ENCODE measurements at places on chromosomes 13 and 19.

GRCh38 chr19:10173527-10173926 lies 21.2 kb downstream of the DNMT1 start:
- no peak overlapping the region for H3K4me3 ChIP-seq
- no peaks in the 10 kb centered on the region for H3K36me3 ChIP-seq
- H3K27me3 ChIP-seq: no peaks in the 10 kb centered on the region
- DNase-seq: no peak

DNA sequence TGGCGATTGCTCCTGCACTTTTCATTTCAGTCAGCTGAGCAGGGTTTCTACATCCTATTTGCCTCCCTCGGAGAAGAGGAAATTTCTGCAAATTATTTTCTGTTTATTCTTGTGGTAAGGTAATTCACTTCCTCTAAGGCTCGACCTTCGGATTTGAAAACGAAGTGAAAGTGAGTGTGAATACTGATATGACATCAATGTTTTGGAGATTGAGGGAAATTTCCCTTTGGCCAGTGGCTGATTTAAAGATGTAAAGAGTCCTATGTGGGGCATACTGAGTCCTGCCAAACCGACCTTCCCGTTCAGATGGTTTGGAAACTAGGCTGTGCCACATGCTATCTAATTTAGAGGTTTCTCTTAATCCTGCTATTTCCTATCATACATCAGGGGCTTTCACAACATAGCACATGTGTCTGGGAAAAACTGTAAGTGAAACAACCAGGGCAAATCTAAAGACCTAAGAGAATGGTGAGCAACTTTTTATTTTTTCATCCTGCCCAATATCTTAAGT lies 112.3 kb downstream of the POSTN start:
- no peaks in the 10 kb centered on the region for H3K36me3 ChIP-seq
- no peak overlapping the region for H3K27ac ChIP-seq
- no peak overlapping the region for H3K4me3 ChIP-seq

DNA sequence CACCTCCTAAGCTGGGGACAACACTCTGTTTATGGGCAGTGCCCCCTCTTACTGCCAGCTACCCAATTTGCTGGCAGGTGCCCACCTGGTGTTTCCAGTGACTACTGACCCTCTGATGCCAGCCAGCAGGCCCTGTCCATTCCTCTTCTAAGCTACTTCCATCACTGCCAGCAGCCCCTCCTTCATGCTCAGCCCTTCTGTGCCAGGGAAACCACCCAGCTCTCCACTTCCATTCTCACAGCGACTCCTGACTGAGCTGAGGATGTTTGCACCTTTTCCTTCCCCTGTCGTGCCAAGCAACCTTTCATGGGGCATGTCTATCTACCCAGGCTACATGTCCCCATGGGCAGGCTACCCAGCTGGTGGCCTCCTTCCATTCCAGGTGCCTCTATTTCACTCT lies 24.0 kb upstream of the ZNF492 start:
- H3K27ac ChIP-seq: no peak overlapping the region
- no peaks in the 10 kb centered on the region for H3K4me1 ChIP-seq
- no peaks in the 10 kb centered on the region for H3K27me3 ChIP-seq
- H3K36me3 ChIP-seq: no peaks in the 10 kb centered on the region
- H3K4me3 ChIP-seq: no peak overlapping the region

DNA sequence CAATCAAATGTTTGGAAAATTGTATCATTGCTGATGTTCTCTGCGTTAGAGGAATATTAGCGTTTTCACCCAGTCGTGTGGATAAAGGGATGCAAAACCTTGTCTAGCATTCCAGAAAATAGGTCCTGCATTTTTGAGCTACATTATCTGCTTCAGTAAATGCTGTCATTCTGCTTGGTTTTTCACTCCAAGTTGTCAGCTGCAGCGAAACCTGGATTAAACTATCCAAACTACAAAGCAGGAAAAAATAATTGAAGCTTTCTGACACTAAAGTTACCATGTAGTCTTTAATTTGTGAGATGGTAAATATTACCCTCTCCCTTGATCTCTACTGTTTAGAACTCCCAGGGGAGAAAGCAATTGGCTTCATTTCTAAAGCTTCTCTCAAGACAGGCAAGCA lies 1795.5 kb upstream of the PRR20A start:
- H3K4me1 ChIP-seq: no peaks in the 10 kb centered on the region
- no peak overlapping the region for H3K27ac ChIP-seq
- H3K36me3 ChIP-seq: no peaks in the 10 kb centered on the region

GRCh38 chr13:31322702-31323405 lies 123.1 kb downstream of the B3GLCT start:
- H3K36me3 ChIP-seq: no peaks in the 10 kb centered on the region
- no peaks in the 10 kb centered on the region for H3K4me1 ChIP-seq
- DNase-seq: no peak
- H3K4me3 ChIP-seq: no peak overlapping the region

GRCh38 chr13:32537580-32538142 lies 934 bp downstream of the N4BP2L2 start:
- no peaks in the 10 kb centered on the region for H3K36me3 ChIP-seq
- H3K4me3 ChIP-seq: peak overlapping the region; percentile 35
- no peaks in the 10 kb centered on the region for H3K27me3 ChIP-seq
- H3K4me1 ChIP-seq: peaks cover 4% of the 10 kb centered on the region
- peak overlapping the region; percentile 82 for H3K27ac ChIP-seq

- H3K27ac ChIP-seq: no peak overlapping the region
- no peaks in the 10 kb centered on the region for H3K4me1 ChIP-seq
- no peak overlapping the region for H3K4me3 ChIP-seq
- H3K27me3 ChIP-seq: no peaks in the 10 kb centered on the region
- no peaks in the 10 kb centered on the region for H3K36me3 ChIP-seq
- DNase-seq: no peak
These were observed 52.8 kb downstream of the MYCBP2 start for GRCh38 chr13:77274126-77274525.

GRCh38 chr13:114067886-114068651 lies 64.4 kb downstream of the RASA3 start:
- no peak overlapping the region for H3K27ac ChIP-seq
- H3K27me3 ChIP-seq: no peaks in the 10 kb centered on the region
- H3K36me3 ChIP-seq: no peaks in the 10 kb centered on the region
- peak; percentile 48 for DNase-seq

GRCh38 chr19:51331716-51332115 lies 10.2 kb downstream of the VSIG10L start:
- H3K27ac ChIP-seq: no peak overlapping the region
- H3K4me1 ChIP-seq: peaks cover 4% of the 10 kb centered on the region
- no peaks in the 10 kb centered on the region for H3K36me3 ChIP-seq
- DNase-seq: no peak
- H3K4me3 ChIP-seq: no peak overlapping the region
- peaks cover 6% of the 10 kb centered on the region for H3K27me3 ChIP-seq

GRCh38 chr19:31583148-31583547 lies 233.9 kb upstream of the TSHZ3 start:
- H3K4me3 ChIP-seq: no peak overlapping the region
- H3K36me3 ChIP-seq: no peaks in the 10 kb centered on the region

DNA sequence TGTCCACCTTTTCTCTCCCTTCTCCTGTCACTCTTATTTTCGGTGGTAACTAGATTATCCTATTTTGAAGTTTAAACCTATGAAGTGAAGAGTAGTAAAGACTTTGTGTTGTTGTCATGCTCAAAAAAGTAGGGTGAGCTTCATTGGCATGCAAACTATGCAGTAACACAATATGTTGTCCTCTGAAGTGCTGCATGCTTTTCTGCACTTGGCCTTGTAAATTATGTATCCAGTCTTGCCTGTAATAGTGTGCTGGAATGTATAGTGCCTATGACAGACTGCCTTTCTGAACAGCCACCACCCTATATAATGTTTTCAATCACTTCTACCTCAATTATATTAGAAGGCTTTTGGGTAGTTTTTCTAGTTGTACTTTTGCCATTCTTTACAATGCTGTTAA lies 1198.2 kb upstream of the PCDH20 start:
- DNase-seq: no peak
- no peaks in the 10 kb centered on the region for H3K27me3 ChIP-seq
- H3K4me3 ChIP-seq: no peak overlapping the region
- no peaks in the 10 kb centered on the region for H3K36me3 ChIP-seq
- no peak overlapping the region for H3K27ac ChIP-seq
- H3K4me1 ChIP-seq: no peaks in the 10 kb centered on the region

GRCh38 chr19:4115818-4116385 lies 8.0 kb downstream of the MAP2K2 start:
- H3K27me3 ChIP-seq: no peaks in the 10 kb centered on the region
- H3K36me3 ChIP-seq: peaks cover 6% of the 10 kb centered on the region
- no peak overlapping the region for H3K27ac ChIP-seq
- no peak overlapping the region for H3K4me3 ChIP-seq
- no peaks in the 10 kb centered on the region for H3K4me1 ChIP-seq
- DNase-seq: no peak

DNA sequence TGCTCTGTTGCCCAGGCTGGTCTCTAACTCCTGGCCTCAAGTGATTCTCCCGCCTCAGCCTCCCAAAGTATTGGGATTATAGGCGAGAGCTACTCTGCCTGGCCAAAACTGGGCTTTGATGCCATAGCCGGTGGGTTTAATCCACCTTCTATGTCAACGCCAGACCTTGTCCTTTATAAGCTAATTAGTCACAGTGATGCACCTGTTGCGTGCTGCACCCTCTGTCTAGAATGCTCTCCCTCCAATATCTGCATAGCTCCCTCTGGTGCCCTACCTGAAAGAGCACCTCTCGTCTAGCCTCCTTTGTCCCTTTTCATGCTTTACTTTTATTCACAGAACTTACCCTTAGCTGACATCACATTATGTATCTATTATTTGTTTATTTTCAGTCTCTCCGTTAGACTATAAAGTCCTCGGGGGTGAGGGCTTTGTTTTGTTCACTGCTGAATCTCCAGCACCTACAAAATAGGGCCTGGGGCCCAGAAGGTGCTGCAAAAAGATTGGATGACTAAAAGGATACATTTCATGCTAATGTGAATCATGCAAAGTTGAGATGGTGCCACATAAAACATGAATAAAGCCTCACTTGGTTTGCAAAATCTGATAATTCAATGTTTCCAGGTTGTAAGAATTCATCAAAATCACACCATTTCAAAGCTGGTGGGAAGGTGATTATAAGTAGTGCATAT lies 148.1 kb downstream of the USP12 start:
- no peak overlapping the region for H3K4me3 ChIP-seq
- no peaks in the 10 kb centered on the region for H3K27me3 ChIP-seq
- H3K36me3 ChIP-seq: no peaks in the 10 kb centered on the region
- no peaks in the 10 kb centered on the region for H3K4me1 ChIP-seq
- no peak for DNase-seq
- H3K27ac ChIP-seq: peak overlapping the region; percentile 3

DNA sequence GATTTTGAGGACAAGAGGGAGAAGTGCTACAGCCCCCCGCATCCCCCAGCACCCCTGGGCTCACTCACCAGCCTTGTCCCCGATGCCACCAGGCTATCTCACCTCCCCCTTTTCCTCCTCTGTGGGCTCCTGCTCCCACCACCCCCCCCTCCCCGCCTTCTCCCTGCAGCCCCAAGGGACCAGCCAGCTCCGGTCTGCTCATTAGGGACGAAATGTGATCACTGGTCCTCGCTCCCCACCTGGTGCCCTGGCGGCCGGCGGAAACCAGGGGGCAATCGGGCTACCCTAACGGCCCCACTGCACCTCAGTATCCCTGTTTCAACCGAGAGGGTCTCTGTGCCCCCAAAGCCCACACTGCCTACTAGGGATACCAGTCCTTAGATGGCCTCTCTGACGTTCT lies 2.7 kb downstream of the GPR4 start:
- no peak for DNase-seq
- H3K36me3 ChIP-seq: no peaks in the 10 kb centered on the region
- no peaks in the 10 kb centered on the region for H3K27me3 ChIP-seq
- no peaks in the 10 kb centered on the region for H3K4me1 ChIP-seq
- no peak overlapping the region for H3K27ac ChIP-seq

GRCh38 chr19:48497728-48498594 lies 13.7 kb downstream of the LMTK3 start:
- H3K27ac ChIP-seq: no peak overlapping the region
- no peak for DNase-seq
- no peaks in the 10 kb centered on the region for H3K27me3 ChIP-seq

DNA sequence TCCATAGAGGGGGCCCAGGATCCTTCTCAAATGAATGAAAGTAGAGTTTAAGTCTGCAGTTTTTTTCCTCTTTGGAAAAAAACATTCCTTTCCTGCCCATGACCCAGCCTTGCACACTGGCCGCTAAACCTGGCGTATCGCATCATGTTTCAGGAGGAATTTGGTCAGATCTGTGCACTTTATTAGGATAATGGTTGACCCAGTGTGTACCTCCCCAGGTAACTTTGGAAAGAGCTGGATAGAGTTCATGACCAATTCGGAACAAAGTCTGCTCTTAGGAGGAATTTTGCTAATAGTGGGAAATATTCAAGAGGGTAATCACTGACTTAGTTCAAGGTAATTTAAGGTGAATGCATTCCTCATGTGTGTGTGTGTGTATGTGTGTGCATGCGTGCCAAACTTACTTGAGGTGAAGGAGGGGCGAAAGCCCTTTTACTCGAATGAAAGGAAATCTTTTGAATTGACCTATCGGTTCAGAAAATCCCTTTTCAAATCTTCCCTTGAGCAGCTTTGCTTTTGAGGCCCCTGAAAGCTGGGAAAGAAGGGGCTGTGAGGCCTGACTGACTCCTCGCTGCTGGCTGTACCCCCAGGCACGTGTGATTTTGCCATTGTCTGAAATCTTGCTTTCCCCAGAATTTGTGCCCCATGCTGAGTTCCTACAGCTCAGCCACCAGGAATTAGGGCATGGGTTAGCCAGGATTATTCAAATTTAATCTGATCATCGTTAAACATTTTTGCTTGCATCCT lies 46.3 kb downstream of the SIPA1L3 start:
- no peak for DNase-seq
- no peaks in the 10 kb centered on the region for H3K36me3 ChIP-seq
